ENCODE measurements at places on chromosomes 13 and 19.

DNA sequence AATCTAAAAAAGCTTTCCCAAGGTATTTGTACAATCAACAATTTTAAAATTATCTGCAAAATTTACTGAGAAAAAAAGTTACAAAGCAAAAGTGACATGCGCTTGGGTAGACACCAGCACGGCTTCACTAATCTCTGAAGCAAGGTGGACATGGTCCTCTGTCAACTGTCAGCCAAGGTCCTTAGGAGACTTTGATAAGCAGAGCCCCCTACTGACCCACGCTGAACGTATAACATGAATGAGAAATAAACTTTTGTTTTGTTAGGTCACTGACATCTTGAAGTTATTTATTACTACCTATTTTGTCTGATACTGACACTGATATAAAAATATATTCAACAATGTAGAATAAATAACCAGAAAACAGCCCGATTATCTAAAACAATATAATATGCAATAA is 100.7 kb upstream of the OBI1 start:
- DNase-seq: no peak

- no peak for DNase-seq
Measured at GRCh38 chr13:35643625-35644024, 167.1 kb upstream of the MAB21L1 start.

DNA sequence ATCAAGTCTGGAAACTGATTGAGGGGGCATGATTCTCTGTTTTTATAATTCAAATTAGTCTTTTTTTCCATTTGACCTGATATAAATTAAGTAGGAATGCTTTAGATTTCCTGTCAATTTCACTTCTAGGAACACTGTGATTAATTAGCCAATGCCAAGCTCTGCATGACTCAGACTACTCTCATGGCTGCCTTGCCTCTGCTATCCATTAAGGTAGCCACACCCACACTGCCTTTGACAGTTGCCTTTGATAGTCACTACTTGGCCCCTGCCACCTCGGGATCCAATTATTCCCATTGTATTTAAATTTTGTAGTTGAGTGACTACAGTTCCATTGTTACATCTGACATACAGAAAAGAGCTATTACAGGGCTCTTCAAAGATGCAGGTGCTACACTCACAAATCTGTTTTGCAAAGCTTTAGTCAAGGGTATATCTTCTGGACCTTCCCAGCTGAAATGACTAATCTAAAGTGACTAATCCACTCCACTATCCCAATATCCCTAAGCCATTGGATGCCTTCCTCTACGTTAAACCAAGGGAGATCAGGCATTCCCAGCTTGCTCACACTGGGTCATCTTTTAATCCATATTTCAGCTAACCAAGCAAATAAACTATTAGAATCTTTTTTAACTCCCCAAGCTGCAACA is 1193.1 kb upstream of the MIR17HG start:
- no peak for DNase-seq

DNA sequence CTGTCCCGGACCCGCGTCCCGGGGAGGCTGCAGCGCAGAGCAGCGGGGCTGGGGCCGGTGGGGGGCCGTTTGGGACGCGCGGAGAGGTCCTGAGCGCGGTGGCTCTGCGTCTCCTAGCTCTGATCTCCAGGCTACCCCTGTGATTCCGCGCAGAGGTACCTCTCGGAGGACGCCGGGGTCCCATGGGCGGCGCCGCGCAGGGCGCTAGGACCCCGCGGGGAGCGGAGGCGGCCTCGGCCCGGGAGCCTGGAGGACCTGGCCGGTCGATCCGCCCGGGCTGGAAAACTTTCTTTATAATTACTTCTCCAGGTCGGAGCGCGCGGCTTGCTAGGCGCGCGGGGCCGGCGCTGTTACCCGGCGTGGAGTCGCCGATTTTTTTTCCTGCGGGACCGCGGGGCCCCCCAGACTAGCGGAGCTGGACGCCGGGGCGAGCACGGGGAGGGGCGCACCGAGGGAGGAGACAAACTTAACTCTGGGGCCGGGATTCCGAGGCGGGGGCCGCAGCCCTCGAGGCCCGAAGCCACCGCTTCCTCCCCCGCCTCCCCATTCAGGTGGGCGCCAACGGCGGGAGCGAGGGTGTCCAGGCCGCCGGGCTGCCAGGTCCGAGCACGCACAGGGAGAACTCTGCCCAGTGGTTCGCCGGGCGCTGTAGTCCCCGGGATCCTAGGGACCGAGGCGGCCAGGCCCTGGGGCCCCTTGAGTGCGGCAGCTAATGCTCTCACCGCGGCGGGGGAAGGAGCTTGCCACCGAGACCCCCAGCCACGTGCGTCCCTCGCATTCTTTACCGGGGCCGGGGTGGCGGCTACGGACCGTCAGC is 848 bp upstream of the CEBPA start:
- no peak for DNase-seq

DNA sequence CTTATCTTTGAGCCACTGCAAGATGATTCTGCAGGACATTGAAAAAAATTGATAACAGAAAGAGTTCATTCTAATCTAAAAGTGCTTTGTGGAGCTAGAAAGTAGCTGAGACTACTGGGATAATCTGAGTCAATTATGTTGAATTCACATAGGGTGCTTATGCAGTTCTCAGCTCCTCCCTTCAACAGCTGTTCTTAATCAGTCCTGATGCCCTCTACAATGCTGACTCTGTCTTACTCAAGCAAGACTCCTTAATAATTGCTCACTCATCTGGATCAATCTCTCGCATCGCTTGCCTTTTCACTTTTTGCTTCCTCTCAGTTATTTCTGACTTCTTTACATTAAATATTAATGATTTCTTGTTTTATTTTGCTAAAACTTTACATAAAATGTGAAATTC is 182.1 kb downstream of the PCDH17 start:
- no peak for DNase-seq

DNA sequence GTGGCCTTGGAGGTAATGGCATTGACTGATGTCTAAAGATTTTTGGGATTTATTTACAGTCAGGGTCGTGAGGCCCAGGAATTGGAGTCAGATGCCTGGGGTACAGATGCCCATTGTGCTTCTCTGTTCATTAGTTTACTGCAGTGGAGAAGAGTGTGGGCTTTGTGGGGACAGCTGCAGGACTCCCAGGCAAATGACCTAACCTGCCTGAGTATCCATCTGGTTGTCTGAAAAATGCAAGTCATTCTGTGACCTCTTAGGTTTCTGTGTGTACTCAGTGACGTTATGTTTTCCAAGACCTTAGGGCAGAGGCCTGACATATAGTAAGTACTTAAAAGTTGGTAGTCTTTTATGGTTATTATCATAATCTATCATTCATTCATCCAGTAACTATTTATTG is 60.5 kb downstream of the SPATA13 start:
- DNase-seq: no peak

- no peak for DNase-seq
Measured at GRCh38 chr13:40016953-40017660, 361.6 kb downstream of the COG6 start.

DNA sequence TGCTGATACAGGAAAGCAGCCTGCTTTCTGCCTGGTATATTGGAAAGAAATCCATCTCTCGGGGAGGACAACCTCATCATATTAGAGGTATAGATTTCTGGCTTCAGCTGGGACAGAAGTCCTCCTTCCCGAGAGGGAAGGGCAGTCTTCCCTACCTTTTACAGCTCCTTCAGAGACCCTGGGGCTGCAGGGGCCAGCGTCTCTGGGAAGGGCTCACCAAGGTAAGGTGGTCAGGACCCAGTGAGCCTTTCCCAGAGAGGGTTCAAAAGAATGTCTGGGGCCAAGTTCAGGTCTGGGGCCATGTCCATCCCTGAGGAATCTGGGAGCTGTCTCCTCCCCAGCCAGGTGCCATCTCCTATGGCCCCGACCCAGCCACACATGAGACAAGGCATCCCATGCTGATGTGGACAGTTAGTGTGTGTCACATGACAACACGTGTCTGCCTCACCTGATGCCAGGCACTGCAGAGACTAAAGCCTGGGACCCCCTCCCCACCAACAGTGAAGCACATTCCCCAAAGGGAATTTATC is 136.4 kb downstream of the URI1 start:
- DNase-seq: no peak

GRCh38 chr19:13122275-13122878 is 4.3 kb downstream of the NACC1 start:
- DNase-seq: no peak

DNA sequence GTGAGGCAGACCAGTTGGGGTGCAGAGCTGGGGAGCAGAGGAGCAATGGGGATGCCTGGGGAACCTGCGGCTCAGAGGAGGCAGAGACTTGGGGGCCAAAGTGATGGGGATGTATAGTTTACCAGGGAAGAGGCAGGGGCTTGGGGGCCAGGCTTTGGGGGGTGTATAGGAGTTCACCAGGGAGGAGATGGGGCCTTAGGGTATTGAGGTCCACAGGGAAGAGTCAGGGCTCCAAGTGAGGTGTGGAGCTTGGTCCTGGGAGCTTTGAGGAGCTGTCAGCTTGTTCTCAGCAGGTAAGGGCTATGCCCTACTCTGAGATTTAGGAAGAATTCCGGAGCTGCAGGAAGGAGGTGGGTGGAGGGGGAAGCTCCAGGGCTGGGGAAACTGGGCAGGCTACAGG is 10.8 kb downstream of the TNFAIP8L1 start:
- no peak for DNase-seq

DNA sequence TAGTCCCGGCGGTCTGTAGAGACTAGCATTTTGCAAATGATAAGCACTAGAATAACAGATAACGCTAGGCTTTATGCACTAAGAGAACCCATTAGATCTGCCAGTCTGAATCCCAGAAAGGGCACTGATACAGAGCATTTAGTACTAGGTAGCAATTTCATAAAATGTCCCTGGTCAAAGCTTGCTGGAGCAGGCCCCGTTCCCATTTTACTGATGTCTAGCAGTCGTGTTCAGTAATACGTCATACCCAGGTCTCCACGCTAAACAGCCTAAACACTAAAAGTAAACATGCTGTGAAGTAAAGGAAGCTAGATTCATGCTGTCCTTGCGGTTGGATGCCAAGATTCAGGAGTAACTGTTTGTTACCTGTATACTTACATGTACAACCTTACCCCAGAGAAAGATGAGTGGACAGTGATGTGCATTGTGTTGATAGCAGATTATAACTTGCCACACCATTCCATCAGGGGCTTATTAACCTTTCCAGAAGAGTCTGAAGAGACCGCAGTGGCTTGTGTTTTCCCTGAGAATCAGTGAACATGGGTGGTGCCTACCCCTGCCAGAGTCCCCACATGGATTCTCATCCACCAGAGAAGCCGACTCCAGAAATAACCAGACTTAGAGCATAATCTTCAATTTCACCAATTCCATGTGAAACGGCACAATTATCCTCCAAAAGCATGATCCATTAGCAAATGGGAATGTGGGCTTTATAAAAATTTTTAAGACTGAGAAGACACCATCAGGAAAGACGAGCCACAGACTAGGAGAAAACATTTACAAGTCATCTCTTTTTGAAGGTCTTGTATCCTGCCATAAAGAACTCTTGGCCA is 3.4 kb upstream of the RPS11 start:
- no peak for DNase-seq

GRCh38 chr13:78015782-78016181 is 97.2 kb upstream of the EDNRB start:
- DNase-seq: no peak

- no peak for DNase-seq
Measured at GRCh38 chr19:16654627-16655026, 5.3 kb downstream of the SMIM7 start.

DNA sequence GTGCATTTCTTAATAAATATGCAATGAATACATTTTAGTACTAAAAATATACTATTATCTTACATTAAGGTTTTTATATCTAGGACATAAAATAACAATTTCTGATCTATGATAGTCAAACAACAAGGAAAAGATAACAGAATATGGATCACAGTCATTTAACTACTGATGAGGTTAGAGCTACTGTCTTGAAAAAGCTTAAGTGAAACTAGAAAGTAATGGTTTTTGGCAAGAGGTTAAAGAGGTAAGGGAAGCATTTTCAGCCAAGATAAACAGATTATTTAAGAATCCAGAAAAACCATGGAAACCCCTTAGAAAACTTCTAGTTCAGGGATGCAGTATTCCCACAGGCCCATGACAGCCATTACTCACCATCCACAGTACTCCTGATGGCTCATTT is 787.4 kb downstream of the DACH1 start:
- no peak for DNase-seq

GRCh38 chr19:30692879-30693503 is 320.8 kb downstream of the ZNF536 start:
- DNase-seq: no peak

DNA sequence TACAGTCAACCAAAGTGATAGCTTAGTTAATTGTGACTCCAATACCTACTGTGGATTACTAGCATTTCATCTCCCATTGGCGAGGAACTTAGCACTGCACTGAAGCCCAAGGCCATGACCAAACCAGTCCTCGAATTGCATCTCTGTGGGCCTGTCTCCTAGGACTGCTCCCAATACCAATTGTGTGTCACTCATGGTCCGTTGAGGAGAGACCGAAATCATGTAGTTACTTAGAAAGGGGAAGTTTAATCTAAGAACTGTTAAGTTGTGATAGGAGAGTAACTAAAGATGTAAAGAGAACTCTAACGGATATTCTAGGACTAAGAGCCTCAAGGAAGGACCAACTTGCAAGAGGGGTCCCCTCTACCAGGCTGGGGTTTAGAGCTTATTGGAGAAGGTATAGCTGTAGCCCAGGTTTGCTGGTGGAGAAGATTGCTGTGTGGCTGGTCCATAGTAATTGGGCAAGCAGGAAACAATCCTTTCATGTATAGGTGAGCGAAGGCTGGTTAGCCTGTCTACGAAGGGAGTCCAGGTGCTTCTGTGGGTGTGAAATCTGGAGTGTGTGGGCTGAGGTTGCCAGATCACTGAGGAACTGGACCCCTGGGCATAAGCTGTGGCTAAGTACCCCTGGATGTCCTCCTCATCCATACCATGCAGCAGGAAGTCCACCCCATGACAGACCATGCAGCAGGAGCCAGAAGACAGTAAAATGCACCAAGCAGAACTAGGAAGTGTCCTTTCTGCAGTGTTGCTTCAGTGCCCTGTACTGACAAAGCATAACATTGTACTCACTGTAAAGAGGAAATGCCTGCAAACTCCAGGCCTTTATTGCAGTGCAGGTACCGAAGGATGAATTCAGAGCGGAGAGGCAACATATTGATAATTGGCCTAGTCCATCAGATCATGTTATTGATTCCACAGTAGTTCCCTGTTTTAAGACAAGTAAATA is 30.8 kb downstream of the DNAJC3 start:
- no peak for DNase-seq

DNA sequence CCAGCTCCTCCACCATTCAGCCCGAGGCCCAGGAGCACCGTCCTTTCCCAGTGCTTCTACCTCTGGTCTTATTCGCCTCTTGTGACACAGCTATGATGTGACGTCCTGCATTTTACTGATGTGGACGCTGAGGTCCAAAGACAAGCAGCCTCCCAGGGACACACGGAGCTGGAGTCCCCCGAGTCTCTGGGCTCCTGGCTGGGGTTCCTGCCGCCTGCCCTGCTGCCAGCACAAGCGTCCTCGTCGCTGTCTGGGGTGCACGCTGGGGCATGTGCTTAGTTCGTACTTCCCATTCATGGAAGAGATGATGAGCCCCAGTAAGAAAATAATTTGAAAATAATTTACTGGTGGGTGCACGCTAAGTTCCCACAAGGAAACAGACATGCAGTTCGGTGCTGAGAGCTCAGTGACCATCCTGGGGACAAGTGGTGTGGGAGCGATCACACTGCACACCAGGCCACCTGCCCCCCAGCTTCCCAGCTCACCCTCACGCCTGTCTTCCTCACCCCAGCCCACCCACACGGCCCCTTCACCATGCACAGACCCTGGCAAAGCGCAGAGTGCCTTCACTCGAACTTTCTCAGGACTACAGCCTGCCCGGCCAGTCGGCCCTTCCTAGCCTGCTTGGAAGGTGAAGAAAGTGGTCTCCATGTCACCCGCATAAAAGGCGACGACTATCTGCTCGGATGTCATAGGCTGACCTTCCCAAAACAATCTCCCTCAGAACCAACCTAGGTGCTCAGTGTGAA is 14.2 kb upstream of the CFAP97D2 start:
- no peak for DNase-seq

GRCh38 chr19:46365561-46365960 is 18.7 kb downstream of the PPP5C start:
- DNase-seq: no peak

Measured in stimulated activated naive CD8-positive, alpha-beta T cell treated with anti-CD3 and anti-CD28 coated beads, Interleukin-15, amount 100 ng/mL, for 72 hours (primary cell).